Stomach (tissue), 19 donors: ENCODE measurements at places on chromosomes 2 and 18.

DNA sequence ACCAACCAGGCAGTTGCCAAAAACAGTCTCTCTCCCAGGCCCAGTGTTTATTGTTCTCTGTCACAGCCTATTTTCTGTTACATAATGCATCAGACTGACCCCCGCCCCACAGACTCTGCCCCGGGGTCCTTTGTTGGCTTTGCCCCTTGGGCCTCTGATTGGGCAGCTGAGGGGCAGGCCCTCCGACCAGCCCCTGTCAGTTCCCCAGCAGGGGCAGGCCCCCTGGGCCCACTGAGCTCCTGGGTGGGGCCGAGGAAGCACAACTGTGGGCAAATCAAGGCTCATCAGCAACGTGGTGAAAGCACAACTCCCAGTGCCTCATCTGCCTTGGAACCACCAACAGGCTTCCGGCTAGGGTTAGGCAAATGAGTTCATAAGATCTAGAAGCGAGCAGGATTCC, 160.1 kb upstream of the MYCN start:
- no peak overlapping the region for H3K27ac ChIP-seq
- no peak overlapping the region for H3K4me3 ChIP-seq
- peaks cover 54% of the 10 kb centered on the region for H3K27me3 ChIP-seq
- DNase-seq = no peak
- no peaks in the 10 kb centered on the region for H3K4me1 ChIP-seq

GRCh38 chr2:180759631-180760030, 220.8 kb upstream of the UBE2E3 start:
- H3K36me3 ChIP-seq = no peaks in the 10 kb centered on the region

DNA sequence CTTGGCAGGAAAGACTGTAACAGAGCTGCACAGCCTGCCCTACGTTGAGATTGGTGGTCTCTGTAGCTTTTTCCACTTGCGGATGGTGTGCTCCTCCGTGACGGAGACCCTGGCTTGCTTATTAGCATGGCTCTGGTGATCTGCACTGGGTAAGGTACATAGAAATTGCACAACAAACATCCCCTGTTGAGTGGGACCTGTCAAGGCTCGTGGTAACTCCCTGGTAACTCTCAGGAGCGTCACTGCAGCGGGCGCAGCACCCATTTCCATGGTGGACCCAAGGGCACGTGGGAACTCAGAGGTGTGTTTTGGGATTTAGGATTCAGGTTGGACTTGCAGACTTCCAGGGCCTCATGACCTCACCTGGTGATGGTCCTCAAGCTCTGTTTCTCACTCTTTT, 1.1 kb downstream of the TRAF3IP1 start:
- H3K36me3 ChIP-seq = peaks cover 7% of the 10 kb centered on the region
- H3K27me3 ChIP-seq = no peaks in the 10 kb centered on the region
- no peak overlapping the region for H3K27ac ChIP-seq
- peaks cover 24% of the 10 kb centered on the region for H3K4me1 ChIP-seq
- no peak for DNase-seq

DNA sequence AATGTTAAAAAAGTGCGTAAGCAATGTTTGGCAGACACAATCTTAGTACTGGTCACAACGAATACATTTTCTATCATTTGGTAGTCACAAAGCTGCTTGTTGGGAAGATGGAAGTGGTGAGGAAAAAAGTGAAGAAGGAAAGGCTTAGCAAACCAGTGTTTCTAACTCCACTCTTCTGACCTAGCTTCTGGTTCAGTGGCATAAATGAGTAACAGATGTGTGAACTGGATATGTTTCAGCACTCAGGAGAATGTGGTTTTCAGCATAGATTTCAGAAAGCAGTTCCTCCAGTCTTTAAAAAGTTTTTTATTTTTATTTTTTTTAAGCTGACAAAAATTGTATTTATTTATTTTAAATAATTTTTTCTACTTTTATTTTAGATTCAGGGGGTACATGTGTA, 357.1 kb downstream of the CPS1 start:
- no peak overlapping the region for H3K4me3 ChIP-seq
- no peaks in the 10 kb centered on the region for H3K27me3 ChIP-seq
- H3K4me1 ChIP-seq = no peaks in the 10 kb centered on the region
- H3K27ac ChIP-seq = no peak overlapping the region
- no peaks in the 10 kb centered on the region for H3K36me3 ChIP-seq

- no peak overlapping the region for H3K4me3 ChIP-seq
- peaks cover 12% of the 10 kb centered on the region for H3K4me1 ChIP-seq
- no peak overlapping the region for H3K27ac ChIP-seq
- H3K36me3 ChIP-seq = no peaks in the 10 kb centered on the region
- no peaks in the 10 kb centered on the region for H3K27me3 ChIP-seq
- no peak for DNase-seq
Measured at GRCh38 chr2:173970516-173970924, 5.3 kb upstream of the SP3 start.

DNA sequence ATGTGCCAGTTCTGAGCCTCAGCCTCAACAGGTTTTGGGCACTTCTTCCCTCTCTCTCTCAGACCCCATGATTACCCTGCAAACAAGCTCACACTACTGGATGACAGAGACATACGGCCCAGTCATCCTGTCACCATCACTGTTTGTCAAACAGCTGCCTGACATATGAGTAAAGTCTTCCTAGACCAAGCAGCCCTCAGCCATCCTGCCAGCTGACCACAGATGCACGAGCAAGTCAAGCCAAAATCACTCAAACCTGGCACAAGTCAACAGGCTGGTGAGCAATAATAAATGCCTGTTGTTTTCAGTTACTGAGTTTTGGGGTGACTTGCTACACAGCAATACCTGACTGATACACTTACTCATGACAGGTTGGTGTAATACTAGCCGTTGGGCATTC, 75.5 kb upstream of the KLF7 start:
- no peak overlapping the region for H3K27ac ChIP-seq
- no peaks in the 10 kb centered on the region for H3K36me3 ChIP-seq
- H3K27me3 ChIP-seq = no peaks in the 10 kb centered on the region

DNA sequence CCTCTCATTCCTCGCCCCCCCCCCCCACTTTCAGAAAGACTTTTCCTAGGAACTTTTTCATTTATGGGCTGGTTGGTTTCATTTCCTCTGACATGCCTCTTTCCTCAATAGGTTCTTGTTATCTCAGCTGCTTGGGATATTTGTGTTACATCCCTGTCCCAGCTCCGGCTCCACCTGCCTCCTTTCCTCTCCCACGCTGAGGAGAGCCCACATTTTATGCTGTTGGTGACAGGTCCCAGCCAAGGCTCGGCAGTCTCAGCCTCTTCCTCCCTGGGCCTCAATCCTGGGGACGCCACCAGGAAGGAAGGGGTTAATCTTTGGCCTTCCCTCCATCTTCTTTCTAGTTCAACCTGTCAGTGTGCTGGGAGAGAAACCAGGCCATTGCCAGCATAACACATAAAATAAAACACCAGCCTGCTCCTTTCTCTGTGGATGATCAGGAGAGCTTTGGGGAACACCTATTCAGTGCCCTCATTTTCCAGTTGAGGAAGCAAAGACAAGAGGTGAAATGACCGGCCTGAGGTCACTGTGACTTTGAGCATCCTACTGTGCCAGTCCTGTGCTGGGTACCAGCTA, 216.9 kb upstream of the TNP1 start:
- no peaks in the 10 kb centered on the region for H3K27me3 ChIP-seq
- H3K27ac ChIP-seq = no peak overlapping the region
- H3K4me1 ChIP-seq = no peaks in the 10 kb centered on the region
- DNase-seq = no peak
- no peak overlapping the region for H3K4me3 ChIP-seq
- no peaks in the 10 kb centered on the region for H3K36me3 ChIP-seq

DNA sequence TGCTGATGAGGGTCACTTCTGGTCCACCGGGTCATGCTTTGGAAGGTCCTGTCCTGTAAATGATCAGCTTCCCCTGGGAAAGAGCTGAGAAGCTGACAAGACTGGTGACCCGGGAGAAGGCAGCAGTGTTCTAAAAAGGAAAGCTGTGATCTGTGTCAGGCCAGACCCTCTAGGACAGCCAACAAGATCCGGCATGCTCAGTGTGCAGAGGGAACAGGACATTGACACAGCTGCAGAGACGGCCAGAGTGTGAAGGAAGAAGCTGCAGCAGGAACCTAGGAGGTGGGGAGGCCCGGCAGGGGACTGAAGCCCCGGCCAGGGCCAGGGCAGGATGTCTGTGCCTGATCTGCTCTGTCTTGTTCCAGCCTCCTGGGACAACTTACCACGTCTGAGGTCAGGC, 372.7 kb upstream of the ID2 start:
- H3K4me3 ChIP-seq = no peak overlapping the region
- H3K4me1 ChIP-seq = peaks cover 61% of the 10 kb centered on the region
- no peaks in the 10 kb centered on the region for H3K27me3 ChIP-seq
- no peaks in the 10 kb centered on the region for H3K36me3 ChIP-seq
- H3K27ac ChIP-seq = no peak overlapping the region
- no peak for DNase-seq

- DNase-seq = peak; percentile 77
- peak overlapping the region; percentile 64 for H3K27ac ChIP-seq
- peaks cover 37% of the 10 kb centered on the region for H3K4me1 ChIP-seq
- no peaks in the 10 kb centered on the region for H3K27me3 ChIP-seq
- H3K4me3 ChIP-seq = no peak overlapping the region
Measured at GRCh38 chr2:98479959-98480524, 35.4 kb downstream of the INPP4A start.

- H3K27ac ChIP-seq = no peak overlapping the region
- DNase-seq = no peak
- H3K36me3 ChIP-seq = no peaks in the 10 kb centered on the region
- H3K4me1 ChIP-seq = no peaks in the 10 kb centered on the region
- no peaks in the 10 kb centered on the region for H3K27me3 ChIP-seq
Measured at GRCh38 chr2:164368896-164369295, 252.4 kb downstream of the GRB14 start.

- no peak for DNase-seq
- H3K36me3 ChIP-seq = no peaks in the 10 kb centered on the region
- no peak overlapping the region for H3K4me3 ChIP-seq
- no peaks in the 10 kb centered on the region for H3K4me1 ChIP-seq
Measured at GRCh38 chr2:146131785-146132184, 1611.9 kb upstream of the ZEB2 start.

DNA sequence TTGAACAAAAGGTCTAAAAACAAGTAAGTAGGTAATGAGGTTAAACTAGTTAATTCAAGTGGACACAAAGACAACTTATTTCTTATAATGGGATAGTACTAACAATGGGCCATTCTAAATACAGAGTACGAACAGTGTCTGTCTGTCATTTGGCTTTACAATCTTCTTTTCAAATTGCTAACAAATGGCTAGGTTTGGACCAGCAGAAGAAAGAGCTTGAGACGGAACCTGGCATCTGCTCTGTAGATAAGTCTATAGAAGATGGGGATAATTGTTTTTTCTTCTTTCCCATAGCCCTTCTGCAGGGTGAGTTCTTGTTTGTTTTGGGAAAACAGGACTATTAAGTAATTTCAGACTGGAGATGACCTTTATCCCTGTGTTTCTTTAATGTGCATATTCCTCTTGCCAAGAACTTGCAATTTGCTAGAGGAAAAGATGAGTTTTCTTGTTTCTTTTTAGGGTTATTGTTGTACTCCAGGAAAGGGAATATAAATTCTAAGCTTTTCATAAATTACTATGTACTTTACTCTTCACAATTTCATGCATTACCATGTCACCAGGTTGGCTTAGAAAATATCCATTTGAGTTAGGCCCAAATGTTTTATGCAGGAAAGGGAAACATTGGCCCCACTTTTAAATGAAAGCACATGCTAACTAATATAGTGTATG, 500.5 kb upstream of the SYT4 start:
- peak; percentile 19 for DNase-seq
- no peaks in the 10 kb centered on the region for H3K27me3 ChIP-seq
- no peaks in the 10 kb centered on the region for H3K36me3 ChIP-seq
- no peak overlapping the region for H3K4me3 ChIP-seq
- H3K27ac ChIP-seq = no peak overlapping the region
- H3K4me1 ChIP-seq = no peaks in the 10 kb centered on the region

- no peak overlapping the region for H3K27ac ChIP-seq
- no peak for DNase-seq
- H3K27me3 ChIP-seq = no peaks in the 10 kb centered on the region
- H3K4me1 ChIP-seq = peaks cover 4% of the 10 kb centered on the region
- H3K36me3 ChIP-seq = no peaks in the 10 kb centered on the region
Measured at GRCh38 chr2:9765611-9766531, 77.4 kb upstream of the TAF1B start.

DNA sequence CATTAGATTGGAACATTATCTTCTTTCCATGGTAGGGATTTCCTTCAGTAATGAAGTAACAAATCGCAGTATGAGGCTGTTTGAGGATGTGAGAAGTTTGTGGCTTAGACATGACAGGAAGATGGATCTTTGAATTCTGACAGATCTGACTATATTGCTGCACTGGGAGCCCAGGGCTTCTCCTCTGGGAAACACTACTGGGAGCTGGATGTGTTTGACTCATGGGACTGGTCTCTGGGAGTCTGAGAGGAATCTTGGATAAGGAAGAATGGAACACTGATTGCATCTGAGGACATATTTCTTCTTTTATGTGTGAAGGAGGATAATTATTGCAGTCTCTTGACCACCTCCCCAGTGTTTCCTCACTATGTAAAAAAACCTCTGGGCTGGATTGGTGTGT, 77.2 kb upstream of the ST6GAL2 start:
- no peak overlapping the region for H3K27ac ChIP-seq
- H3K36me3 ChIP-seq = no peaks in the 10 kb centered on the region
- H3K27me3 ChIP-seq = no peaks in the 10 kb centered on the region
- no peak for DNase-seq

GRCh38 chr2:54422072-54422581, 34.0 kb upstream of the SPTBN1 start:
- no peaks in the 10 kb centered on the region for H3K36me3 ChIP-seq
- H3K4me1 ChIP-seq = no peaks in the 10 kb centered on the region
- H3K4me3 ChIP-seq = no peak overlapping the region

DNA sequence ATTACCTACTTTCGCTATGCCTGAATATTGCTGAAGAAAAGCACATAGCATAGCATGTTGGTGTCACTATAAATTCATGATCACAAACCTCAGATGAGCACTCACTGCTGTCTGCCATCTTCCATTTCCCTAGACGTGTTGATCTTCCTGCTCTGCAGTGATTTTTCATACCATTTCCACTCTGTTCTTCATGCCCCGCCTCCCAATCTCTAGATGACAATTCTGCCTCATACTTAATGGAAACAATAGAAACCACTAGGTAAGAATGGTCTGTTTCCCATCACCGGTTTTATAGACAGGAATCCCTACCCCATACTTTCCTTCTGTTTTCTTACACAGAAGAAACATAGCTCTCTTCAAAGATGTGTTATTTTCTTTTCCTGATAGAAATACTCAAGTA, 63.8 kb downstream of the PIK3C3 start:
- no peak overlapping the region for H3K4me3 ChIP-seq
- peaks cover under 1% of the 10 kb centered on the region for H3K36me3 ChIP-seq
- H3K27me3 ChIP-seq = no peaks in the 10 kb centered on the region
- no peaks in the 10 kb centered on the region for H3K4me1 ChIP-seq
- no peak for DNase-seq

DNA sequence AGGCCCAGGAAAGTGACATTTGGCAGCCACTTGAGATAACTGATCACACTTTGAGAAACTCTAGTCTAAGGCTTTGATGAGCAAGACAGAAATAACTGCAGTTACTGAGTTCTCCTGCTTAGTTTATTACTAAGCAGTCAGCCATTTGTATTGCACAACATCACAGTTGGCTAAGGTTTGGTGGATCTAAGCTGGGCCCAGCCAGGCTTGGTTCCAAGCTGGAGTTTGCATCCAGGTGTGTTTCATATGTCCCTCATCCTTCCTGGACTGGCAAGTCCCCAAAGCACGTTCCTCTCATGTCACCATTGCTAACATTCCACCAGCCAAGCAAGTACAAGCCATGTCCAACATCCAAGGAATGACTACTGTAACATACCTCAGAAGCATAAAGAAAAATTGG, 71.3 kb upstream of the ZNF532 start:
- no peak overlapping the region for H3K27ac ChIP-seq
- no peak for DNase-seq
- H3K4me1 ChIP-seq = peaks cover 17% of the 10 kb centered on the region
- no peaks in the 10 kb centered on the region for H3K27me3 ChIP-seq
- H3K36me3 ChIP-seq = no peaks in the 10 kb centered on the region
